ENCODE measurements at places on chromosomes 12 and 14.

GRCh38 chr12:53333845-53334244, 2.3 kb downstream of the SP7 start:
- H3K36me3 ChIP-seq, result no peaks in the 10 kb centered on the region
- peaks cover 66% of the 10 kb centered on the region for H3K27me3 ChIP-seq
- no peak overlapping the region for H3K4me3 ChIP-seq
- H3K4me1 ChIP-seq, result peaks cover 19% of the 10 kb centered on the region
- H3K27ac ChIP-seq, result no peak overlapping the region

DNA sequence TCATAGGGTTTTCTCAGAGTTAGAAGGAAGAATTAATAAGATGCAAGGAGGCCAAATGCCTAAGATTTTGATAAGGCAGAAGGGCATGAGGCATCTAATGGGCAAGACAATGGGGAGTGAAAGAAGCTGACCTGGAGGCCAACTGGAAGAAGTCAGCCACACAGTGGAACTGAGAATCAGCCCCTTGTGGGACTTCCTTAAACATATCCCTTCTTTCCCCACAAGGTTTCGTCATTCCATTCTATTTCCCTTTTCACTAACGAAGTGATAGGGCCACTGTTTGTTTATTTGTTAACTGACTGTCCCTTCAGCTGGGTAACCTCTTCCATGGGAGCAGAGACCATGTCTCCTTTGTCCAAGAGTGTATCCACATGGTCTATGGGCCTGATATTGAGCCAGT, 86.2 kb downstream of the HELB start:
- no peak overlapping the region for H3K4me3 ChIP-seq
- no peak overlapping the region for H3K27ac ChIP-seq
- no peak for DNase-seq
- H3K36me3 ChIP-seq, result no peaks in the 10 kb centered on the region

- no peaks in the 10 kb centered on the region for H3K4me1 ChIP-seq
- H3K4me3 ChIP-seq, result no peak overlapping the region
- peaks cover 4% of the 10 kb centered on the region for H3K27me3 ChIP-seq
Measured at GRCh38 chr12:22228022-22228875, 106.3 kb downstream of the ST8SIA1 start.

DNA sequence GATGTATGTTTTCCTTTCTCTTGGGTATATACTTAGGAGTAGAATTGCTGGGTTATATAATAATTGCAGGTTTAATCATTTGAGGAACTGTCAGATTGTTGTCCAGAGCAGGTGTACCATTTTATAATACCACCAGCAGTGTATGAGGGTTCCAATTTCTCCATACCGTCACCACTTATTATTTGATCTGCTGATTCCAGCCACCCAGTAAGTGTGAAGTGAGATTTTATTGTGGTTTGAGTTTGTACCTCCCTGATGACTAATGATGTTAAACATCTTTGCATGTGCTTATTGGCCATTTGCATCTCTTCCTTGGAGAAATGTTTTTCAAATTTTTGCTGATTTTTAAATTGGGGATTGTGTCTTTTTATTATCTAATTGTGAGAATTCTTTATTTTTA, 15.1 kb downstream of the NCKAP5L start:
- no peak overlapping the region for H3K4me3 ChIP-seq
- peaks cover 13% of the 10 kb centered on the region for H3K4me1 ChIP-seq
- H3K36me3 ChIP-seq, result peaks cover 2% of the 10 kb centered on the region
- no peaks in the 10 kb centered on the region for H3K27me3 ChIP-seq
- no peak overlapping the region for H3K27ac ChIP-seq
- no peak for DNase-seq

DNA sequence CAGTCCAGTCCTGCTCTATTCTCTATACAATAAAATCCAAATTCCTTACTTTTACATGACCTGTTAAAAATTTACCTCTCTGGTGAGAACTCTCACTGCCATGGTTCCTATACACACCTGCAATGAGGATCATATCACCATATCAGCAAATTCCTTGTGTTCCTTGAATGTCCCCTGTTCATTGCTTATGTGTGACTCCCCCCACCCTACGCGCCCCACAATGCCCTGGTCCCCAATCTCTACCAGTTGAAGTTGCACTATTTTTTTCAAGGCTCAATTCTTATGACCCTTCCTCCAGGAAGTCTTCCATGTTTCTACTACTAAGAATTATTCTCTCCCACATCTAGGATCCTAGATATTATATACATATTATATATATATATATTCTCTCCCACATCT, 82.2 kb upstream of the NEDD1 start:
- H3K27me3 ChIP-seq, result peaks cover 3% of the 10 kb centered on the region
- H3K36me3 ChIP-seq, result no peaks in the 10 kb centered on the region
- no peak for DNase-seq
- no peak overlapping the region for H3K4me3 ChIP-seq

DNA sequence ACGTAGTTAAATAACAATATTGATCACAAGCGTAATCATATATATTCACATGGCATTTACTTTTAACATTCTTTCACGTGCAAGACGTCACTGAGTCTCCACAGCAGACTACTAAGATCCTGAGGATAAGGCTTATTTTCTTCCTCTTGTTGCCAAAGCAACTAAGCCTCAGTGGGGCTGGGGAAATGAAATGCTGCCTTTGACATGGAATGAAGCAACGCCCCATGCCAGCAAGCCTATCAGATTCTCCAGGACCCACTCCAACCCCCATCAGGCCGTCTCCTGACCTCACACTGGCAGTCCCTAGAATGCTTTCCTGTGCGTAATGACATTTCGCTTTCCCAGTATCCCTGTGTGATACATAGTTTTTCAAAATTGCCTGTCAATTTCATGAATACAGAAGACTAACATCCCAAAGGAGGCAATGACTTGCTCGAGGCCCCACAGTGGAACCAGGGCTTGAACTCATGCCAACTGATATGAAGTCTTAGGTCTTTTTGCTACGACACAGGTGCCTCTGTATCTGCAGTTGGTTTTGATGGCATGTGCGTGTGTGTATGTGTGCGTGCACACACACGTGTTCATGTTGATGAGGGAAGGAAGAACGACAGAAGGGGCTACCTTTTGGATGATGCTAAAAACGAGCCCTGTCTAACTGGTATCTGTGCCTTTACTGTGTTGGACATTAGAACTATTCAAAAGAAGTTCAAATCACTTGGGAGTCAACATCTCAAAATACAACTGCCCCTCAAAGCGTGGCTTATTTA, 239.1 kb downstream of the VRK1 start:
- H3K27me3 ChIP-seq, result peaks cover 56% of the 10 kb centered on the region
- DNase-seq, result no peak
- no peak overlapping the region for H3K4me3 ChIP-seq
- H3K4me1 ChIP-seq, result peaks cover 3% of the 10 kb centered on the region
- H3K27ac ChIP-seq, result no peak overlapping the region

DNA sequence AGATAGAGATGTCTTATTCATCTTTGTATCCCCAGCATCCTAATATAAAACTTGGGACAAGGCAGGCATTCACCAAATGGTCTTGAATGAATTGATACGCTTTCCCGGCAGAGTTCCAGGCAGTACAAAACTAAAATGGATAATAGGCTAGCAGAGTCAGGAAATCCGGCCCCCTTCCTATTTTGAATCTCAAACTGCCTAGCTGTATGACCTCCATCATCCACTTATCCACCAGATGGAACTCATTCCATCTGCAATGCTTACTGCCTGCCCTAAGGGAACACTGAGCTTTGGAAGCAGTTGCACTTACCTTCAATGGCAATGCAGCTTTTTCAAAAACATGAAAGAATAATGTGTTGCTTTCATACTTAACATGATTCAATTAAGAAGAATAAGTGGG, 43.4 kb downstream of the BDKRB1 start:
- no peaks in the 10 kb centered on the region for H3K4me1 ChIP-seq
- no peaks in the 10 kb centered on the region for H3K27me3 ChIP-seq
- H3K27ac ChIP-seq, result no peak overlapping the region
- no peak for DNase-seq
- H3K4me3 ChIP-seq, result no peak overlapping the region
- H3K36me3 ChIP-seq, result peaks cover 4% of the 10 kb centered on the region

DNA sequence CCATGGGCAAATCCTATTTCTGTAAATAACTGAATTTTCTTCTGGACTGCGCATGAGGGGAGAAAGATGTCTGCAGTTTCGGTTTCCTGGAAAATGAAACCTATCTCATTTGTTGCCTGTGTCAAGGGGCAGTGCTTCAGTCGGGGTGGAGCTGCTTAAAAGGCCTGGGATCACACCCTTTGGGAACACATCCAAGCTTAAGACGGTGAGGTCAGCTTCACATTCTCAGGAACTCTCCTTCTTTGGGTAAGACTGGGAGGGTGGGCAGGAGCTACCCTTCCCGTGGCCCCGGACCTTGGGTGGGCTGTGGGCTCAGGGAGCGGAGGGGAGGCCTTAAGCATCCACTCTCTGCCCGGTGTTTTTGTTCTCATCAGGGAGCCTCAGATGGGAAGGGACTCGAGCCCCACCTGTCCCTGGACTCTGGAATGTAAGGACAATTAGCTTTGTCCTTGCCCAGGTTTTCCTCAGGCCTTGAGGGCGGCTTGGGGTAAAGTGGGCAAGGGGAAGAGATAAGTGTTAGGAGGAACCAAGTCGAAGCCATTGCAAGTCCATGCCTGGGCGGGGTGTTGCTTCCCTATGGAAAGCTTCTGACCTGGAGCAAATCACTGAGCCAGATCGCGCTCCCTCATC, at the start of gene IFI27:
IFI27 (plus strand) TSS at position 185 of the 630 bp plus-strand sequence.
- H3K36me3 ChIP-seq, result peaks cover 33% of the 10 kb centered on the region
- peaks cover 32% of the 10 kb centered on the region for H3K4me1 ChIP-seq
- H3K27me3 ChIP-seq, result no peaks in the 10 kb centered on the region
- H3K4me3 ChIP-seq, result peak within 1 kb of the TSS; percentile 85

GRCh38 chr12:43786899-43787693, 19.0 kb downstream of the TWF1 start:
- no peaks in the 10 kb centered on the region for H3K27me3 ChIP-seq
- peaks cover 2% of the 10 kb centered on the region for H3K4me1 ChIP-seq
- no peak for DNase-seq
- H3K4me3 ChIP-seq, result no peak overlapping the region
- H3K27ac ChIP-seq, result no peak overlapping the region
- peaks cover 22% of the 10 kb centered on the region for H3K36me3 ChIP-seq

GRCh38 chr14:101781240-101782061, 19.9 kb downstream of the PPP2R5C start:
- H3K27me3 ChIP-seq, result peaks cover 7% of the 10 kb centered on the region
- DNase-seq, result peak; percentile 70
- peak overlapping the region; percentile 77 for H3K4me3 ChIP-seq
- H3K27ac ChIP-seq, result peak overlapping the region; percentile 68

Data from activated naive CD8-positive, alpha-beta T cell treated with anti-CD3 and anti-CD28 coated beads, Interleukin-2, amount 10 ng/mL, durations not matched to agents 7 days and 5 days (primary cell).